Hematopoietic multipotent progenitor cell treated with erythropoietin and hydrocortisone succinate and interleukin-3 and kit ligand, for 15 days (in vitro differentiated cells): ENCODE measurements at places on chromosomes 16 and 17.

DNA sequence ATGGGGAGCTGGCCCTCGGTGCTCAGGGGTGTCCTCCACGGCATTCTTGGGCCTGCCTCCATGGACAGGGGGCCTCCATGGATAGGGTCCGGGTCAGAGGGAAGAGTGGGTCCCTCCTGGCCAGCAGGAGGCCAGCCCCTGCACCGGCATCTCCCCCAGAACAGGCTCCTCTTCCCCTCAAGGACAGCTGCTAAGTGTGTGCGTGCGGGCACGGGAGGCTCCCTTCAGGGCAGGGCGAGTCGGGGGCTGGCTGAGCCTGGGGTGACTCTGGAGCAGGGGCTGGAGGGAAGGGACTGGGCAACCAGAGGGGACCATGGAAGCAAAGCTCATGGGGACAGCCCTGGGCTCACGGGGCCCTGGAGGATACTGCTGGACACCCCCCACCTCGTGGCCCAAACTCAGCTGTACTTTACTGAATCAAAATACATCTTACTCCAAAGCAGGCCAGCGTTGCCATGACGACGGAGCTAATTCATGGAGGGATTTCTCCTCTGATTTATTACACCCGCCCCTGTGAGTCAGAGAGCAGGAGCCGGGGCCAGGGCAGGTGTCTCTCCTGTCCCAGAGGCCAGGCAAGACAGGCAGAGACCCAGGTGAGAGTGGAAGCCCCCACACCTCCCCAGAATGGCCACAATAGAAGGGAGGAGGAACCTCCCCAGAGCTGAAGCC is 2.1 kb downstream of the CASKIN1 start:
- DNase-seq = no peak

DNA sequence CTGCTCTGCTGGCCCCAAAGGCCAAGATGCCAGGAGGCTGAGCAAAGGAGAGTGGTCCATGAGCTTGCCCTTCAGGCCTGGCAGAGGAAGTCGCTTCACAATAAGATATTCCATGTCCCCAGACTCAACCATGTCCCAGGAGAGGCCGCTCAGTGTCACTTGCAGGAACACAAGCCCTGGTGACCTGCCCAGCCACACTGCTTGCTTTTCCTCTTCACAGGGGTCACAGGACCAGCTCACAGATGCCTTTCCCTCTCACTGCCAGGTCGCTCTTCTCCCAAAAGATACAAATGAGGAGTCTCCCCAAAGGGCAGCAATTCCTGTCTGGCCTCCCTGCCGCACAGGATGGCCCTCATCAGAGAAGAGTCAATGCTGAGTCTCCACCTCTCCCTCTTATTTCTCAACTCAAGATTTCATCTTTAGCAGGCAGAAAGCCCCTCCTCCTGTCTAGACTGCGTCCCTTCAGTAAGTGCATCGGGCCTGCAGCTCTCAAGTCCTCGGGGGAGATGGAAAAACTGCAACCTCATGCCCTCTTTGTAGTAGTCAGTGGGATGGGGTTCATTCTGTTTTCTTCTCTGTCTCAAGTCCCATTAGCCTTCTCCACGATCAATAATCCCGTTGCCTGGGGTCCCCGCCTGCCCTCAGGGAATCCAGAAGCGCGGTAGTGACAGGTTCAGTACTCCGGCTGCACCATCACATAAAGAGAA is 5.0 kb downstream of the JUP start:
- DNase-seq = no peak

GRCh38 chr17:37179893-37180292 is 195.9 kb upstream of the C17orf78 start:
- no peak for DNase-seq

DNA sequence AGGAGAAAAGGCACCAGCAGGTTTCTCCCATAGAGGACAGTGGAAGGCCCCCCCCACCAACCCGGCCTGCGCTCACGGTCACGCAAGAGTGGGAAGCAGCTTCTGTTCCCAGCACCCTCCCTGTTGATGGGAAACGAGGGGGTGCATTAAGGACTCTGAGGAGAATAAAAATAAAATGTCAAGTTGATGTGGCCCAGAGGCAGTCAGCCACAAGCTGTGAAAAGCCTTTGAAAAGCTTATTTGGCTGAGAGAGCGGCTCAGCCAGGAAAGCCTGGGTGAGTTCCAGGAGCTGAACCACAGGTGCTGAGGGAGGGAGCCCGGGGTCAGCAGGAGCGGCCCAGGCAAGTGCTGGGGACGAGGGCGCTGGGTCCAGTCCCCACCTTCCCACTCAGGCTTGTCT is 26.9 kb upstream of the SPATA32 start:
- no peak for DNase-seq

GRCh38 chr17:9941305-9941704 is 36.2 kb upstream of the RCVRN start:
- DNase-seq = no peak

GRCh38 chr16:27066668-27067537 is at the start of gene C16orf82:
TSS of gene C16orf82 (plus strand) at chr16:27066927.
- DNase-seq = no peak

GRCh38 chr16:27427538-27427937 is 25.6 kb downstream of the IL21R start:
- DNase-seq = no peak
